Activated CD4-positive, alpha-beta T cell treated with anti-CD3 and anti-CD28 coated beads, Interleukin-2, amount 10 ng/mL, durations not matched to agents 24 days and 14 days (primary cell): ENCODE measurements at places on chromosomes 1 and 21. TPM values are rescaled to one million over a fixed set of nuclear protein-coding genes. Genes with fewer than 3 reads are reported as not detected.

GRCh38 chr1:23692308-23692871 is 784 bp downstream of the RPL11 start:
- peak overlapping the region; percentile 97 for H3K4me3 ChIP-seq
- DNase-seq = peak; percentile 60
- peaks cover 58% of the 10 kb centered on the region for H3K36me3 ChIP-seq
- no peaks in the 10 kb centered on the region for H3K27me3 ChIP-seq
- H3K4me1 ChIP-seq = peaks cover 41% of the 10 kb centered on the region

- H3K36me3 ChIP-seq = no peaks in the 10 kb centered on the region
- H3K27me3 ChIP-seq = peaks cover 3% of the 10 kb centered on the region
- H3K4me3 ChIP-seq = no peak overlapping the region
- DNase-seq = no peak
- H3K4me1 ChIP-seq = no peaks in the 10 kb centered on the region
- H3K27ac ChIP-seq = no peak overlapping the region
Observed at GRCh38 chr21:28904961-28905435, 87.7 kb downstream of the LTN1 start.

GRCh38 chr1:2974701-2975301 is 46.5 kb upstream of the ACTRT2 start:
- no peaks in the 10 kb centered on the region for H3K4me1 ChIP-seq
- no peak for DNase-seq
- H3K27ac ChIP-seq = no peak overlapping the region
- no peak overlapping the region for H3K4me3 ChIP-seq
- no peaks in the 10 kb centered on the region for H3K27me3 ChIP-seq

- no peaks in the 10 kb centered on the region for H3K27me3 ChIP-seq
- peak overlapping the region; percentile 84 for H3K27ac ChIP-seq
- peak; percentile 90 for DNase-seq
Observed at GRCh38 chr1:147545133-147545532, 3.8 kb downstream of the BCL9 start.

- no peaks in the 10 kb centered on the region for H3K36me3 ChIP-seq
- H3K27ac ChIP-seq = no peak overlapping the region
- H3K4me1 ChIP-seq = no peaks in the 10 kb centered on the region
- DNase-seq = no peak
- peaks cover 19% of the 10 kb centered on the region for H3K27me3 ChIP-seq
- H3K4me3 ChIP-seq = no peak overlapping the region
Observed at GRCh38 chr1:192849011-192849410, 40.2 kb downstream of the RGS2 start.

- peaks cover 25% of the 10 kb centered on the region for H3K4me1 ChIP-seq
- peak; percentile 80 for DNase-seq
- H3K36me3 ChIP-seq = peaks cover 36% of the 10 kb centered on the region
- H3K27ac ChIP-seq = peak overlapping the region; percentile 96
- no peaks in the 10 kb centered on the region for H3K27me3 ChIP-seq
Observed at GRCh38 chr1:113811156-113811887, 954 bp downstream of the RSBN1 start.

DNA sequence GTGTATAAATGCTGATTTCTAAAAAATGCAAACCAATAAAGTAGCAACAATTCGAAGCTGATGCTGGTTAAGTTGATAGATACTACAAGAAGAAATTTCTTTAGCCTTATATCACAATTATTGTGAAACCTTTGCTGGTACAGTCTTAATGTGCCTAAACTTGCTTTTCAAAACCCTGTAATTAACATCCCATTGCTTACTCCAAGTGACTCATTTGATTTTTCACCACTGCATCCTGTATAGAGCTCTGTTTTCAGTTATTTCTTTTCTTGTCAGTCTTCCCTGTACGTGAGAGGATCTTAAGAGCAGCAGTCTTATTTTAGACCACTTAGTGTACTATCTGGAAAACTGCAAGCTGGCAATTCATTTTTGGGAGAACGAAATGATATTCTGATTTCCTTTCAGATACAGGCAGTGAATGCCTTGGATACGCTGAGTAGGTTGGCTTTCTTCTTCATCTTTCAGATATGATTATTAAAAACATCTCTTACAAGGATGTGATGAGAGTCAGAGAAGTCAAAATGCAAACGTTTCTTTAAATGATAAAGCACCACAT is 210.3 kb downstream of the KCTD3 start:
- H3K4me3 ChIP-seq = no peak overlapping the region
- H3K4me1 ChIP-seq = no peaks in the 10 kb centered on the region
- no peaks in the 10 kb centered on the region for H3K36me3 ChIP-seq
- no peaks in the 10 kb centered on the region for H3K27me3 ChIP-seq
- DNase-seq = no peak
- no peak overlapping the region for H3K27ac ChIP-seq

DNA sequence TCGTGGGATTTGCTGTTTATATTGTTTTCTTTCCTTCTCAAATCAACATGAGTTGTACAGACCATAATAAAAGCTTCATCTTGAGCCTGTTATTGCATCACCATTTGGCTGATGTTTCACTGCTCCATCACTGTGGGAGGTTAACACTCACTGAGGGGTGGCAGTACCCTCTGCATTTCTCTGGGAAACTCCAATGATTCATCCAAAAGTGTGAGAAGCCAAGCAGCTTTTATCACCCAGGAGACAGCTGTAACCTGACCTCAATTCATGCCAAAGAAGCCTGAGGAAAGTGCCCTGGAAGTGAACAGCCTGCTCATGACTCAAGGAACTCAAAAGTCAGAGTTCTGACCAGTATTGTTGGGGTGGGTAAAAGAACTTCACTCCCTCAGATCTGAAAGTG is 84.1 kb downstream of the GPR88 start:
- no peak for DNase-seq
- H3K4me3 ChIP-seq = no peak overlapping the region
- no peak overlapping the region for H3K27ac ChIP-seq
- peaks cover 4% of the 10 kb centered on the region for H3K4me1 ChIP-seq
- no peaks in the 10 kb centered on the region for H3K36me3 ChIP-seq

GRCh38 chr1:182143154-182143657 is 81.7 kb upstream of the ZNF648 start:
- H3K4me3 ChIP-seq = no peak overlapping the region
- H3K4me1 ChIP-seq = peaks cover 25% of the 10 kb centered on the region
- H3K36me3 ChIP-seq = no peaks in the 10 kb centered on the region

- no peak overlapping the region for H3K4me3 ChIP-seq
- H3K27me3 ChIP-seq = no peaks in the 10 kb centered on the region
- no peak overlapping the region for H3K27ac ChIP-seq
- DNase-seq = no peak
- no peaks in the 10 kb centered on the region for H3K4me1 ChIP-seq
- no peaks in the 10 kb centered on the region for H3K36me3 ChIP-seq
Observed at GRCh38 chr1:171019971-171020370, 70.7 kb upstream of the FMO3 start.

GRHL3 gene
- total RNA-seq = not detected in 2 replicates

C1orf53 gene
- 1.0 and 1.3 TPM in 2 replicates for total RNA-seq

C1orf141 gene
- not detected in 2 replicates for total RNA-seq

C1QB gene
- not detected in 2 replicates for total RNA-seq

IL24 gene
- total RNA-seq = 5.1 and 5.9 TPM in 2 replicates
